ENCODE measurements at places on chromosomes 13 and 19.

GRCh38 chr13:106373304-106373988 lies 162.0 kb downstream of the EFNB2 start:
- DNase-seq: no peak

- DNase-seq: no peak
These were observed 189.6 kb upstream of the CSNK1A1L start for GRCh38 chr13:37295071-37295470.

DNA sequence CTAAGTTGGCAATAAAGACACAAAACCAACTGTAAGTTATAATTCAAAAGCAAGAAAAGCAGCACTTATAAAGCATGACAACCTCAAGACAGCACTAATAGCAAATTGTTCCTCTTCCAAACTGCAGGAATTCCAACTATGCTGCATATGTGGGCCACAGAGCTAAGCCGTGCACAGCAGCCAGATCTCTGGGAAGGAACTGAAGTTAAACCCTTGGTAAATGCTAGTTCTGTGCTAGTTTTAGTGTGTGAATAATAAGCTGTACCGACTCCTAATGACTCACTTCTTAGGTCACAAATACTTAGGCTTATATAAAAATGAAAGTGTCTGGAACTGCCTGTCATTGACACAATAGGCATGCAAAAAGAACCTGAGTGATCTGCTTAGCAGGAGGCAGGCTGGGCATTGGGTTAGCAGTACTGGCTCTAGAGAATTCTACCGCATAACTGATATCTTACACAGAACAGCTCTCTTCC lies 21.2 kb upstream of the GTF3A start:
- DNase-seq: no peak

- no peak for DNase-seq
These were observed 50.9 kb downstream of the LNX2 start for GRCh38 chr13:27569405-27569804.

DNA sequence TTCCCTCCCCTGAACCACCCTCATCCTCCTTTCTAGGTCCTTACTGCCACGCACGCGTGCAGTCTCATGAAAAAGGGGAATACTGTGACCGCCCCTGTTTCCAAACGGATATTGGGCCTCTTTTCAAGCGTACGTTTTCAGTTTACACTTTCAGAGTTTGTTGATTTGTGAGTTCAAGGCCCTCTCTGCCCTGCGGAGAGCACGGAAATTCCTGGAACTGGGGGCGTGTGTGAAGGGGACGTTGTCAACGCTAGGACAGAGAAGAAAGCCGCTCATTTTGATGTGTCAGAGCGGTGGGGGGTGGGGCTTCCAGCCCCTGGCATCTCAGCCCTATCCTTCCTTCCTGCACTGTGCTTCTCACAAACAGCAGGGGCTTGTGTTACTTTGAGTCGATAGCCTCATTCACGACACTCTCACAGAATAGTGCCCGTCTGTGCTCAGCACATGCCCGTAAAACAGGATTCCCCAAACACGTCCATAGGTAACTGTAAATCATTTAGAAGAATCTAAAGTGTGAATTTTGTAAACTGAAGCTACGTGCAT lies 137.6 kb upstream of the PEG3 start:
- DNase-seq: no peak

DNA sequence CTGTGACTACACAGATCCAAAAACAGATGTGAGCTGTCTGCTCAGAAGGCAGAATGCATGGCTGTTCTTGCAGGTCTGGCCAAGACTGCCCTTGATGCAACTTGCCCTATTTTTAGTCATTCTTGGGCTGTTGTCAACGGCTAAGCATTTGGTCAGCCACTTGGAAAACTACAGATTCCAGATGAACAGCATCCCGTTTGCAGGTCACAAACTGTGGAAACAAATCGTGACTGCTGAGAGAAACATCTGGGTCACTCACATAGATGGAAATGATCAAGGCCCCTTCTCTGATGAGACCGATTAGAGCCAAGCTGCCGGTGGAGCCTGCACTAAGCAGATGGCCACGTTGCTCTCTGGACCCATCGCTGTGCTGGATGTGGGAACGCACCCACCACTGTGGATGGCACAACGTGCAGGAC lies 15.4 kb upstream of the METTL21C start:
- DNase-seq: no peak

DNA sequence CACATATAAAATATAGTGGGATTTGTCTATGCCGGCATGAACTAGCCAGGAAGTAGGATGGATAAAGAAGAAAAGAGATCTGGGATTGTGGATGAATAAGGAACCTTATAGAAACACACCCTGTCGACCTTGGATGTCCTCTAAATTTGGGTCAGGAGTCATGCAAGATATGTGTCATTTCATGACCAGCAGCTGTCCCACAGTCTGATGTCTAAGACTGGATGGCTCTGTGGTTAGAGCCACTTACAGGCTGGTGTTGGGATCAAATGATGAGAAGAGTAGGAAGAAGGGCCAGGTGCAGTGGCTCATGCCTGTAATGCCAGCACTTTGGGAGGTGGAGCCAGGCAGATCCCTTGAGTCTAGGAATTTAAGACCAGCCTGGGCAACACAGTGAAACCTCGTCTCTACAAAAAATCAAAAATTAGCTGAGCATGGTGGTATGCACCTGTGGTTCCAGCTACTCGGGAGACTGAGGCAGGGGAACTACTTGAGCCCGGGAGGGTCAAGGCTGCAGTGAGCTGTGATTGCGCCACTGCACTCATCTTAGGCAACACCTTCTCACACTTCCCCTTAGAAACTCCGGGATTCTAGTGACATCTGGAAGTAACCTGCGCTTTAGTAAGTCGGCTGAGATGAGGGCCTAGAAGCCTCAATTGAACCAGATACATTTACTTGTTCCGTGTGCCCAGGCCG lies 30.8 kb downstream of the TMED1 start:
- no peak for DNase-seq

- DNase-seq: no peak
These were observed 905.7 kb upstream of the SLITRK5 start for GRCh38 chr13:86765462-86765861.
